CD4-positive, alpha-beta T cell treated with Interferon alpha-2 for 1 hour (primary cell): ENCODE measurements at places on chromosomes 1 and 21.

DNA sequence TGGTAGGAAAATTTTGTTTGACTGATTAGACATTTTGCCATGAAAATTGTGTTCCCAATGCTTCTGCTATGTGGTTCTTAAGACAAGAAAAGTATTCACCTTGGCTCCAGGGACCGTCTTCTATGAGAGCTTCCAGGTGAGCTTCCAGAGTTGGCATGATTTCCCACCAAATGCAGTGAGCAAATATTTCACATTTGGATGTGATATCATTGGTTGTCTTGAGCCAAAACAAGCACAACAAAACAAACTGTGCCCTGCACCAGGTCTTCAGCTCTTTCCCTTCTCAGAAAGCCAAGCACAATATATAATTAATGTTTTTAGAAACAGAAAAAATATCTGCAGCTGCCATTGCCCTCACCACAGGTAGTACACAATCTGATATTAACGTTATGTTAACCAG lies 1009.0 kb downstream of the PLA2G4A start:
- no peak for DNase-seq

GRCh38 chr1:62209931-62210595 lies 15.4 kb downstream of the L1TD1 start:
- DNase-seq = no peak

DNA sequence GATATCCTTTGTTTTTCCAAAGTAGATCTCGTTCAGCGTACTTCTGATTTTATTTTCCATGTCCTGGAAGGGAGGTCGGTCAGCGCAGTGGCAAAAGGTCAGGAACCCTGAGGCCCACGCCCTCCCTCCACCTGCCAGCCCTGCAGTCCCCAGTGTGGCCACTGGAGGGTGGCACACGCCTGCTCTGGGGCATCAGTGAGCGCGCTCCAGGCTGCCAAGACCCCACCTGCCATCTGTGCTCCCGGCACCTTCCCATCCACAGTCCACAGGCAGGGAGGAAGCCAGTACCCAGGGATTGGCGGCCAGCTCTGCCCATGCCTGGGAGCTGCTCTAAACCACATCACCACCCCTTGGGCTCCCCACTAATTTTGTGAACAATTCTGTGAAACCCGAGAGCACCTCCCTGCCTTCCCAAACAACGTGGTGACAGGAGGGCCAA lies 32.3 kb downstream of the SLC66A1 start:
- DNase-seq = no peak

- DNase-seq = no peak
Measured at GRCh38 chr1:151164732-151165280, 896 bp downstream of the LYSMD1 start.

GRCh38 chr1:25526753-25527152 lies 16.7 kb upstream of the LDLRAP1 start:
- no peak for DNase-seq

DNA sequence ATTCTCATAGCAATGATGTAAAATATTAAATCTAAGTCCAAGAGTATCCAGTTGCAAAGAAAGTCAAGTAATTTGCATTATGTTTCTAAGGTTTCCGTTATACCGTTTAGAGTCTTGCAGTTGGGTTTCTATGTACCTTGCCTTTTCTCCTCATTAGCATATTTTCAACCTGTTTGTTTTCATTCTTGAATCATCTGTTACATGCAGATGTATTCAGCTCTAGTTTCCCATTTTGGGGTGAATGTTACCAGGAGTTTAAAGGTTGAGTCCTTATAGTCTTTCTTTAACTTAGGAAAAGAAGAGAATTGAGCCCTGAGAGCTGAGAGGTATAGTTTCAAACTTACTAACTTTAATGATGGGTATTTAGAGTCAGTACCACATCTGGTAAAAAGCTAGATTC lies 139.9 kb downstream of the NFIA start:
- no peak for DNase-seq
